ENCODE measurements at places on chromosomes 11 and 22.
A peak's percentile ranks its signal among the peaks of the same experiment; 100 is the strongest.

GRCh38 chr11:113632981-113633380 lies 73.1 kb downstream of the TMPRSS5 start:
- no peak for DNase-seq

DNA sequence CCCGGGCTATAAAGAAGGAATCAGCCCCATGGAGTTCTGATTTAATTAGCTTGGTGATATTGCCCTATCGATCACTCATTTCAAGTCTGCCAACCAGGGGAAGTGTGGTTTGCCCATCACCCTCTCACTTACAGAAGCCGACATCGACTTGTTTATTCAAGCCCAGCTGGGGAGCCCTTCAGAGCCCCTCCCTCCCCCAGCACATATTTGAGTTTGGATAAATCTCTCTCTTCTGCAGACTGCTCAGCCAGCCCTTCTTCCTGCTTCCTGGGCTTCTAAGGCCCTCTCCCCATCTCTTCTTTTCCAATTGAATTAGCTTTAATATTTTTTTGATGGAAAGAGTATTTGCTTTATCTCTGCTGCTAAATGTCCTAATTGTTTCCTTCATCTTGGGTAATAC lies 299.0 kb downstream of the MIAT start:
- no peak for DNase-seq

- DNase-seq: no peak
These were observed 419.3 kb upstream of the FAT3 start for GRCh38 chr11:91805293-91805692.

GRCh38 chr11:6611092-6611962 lies 689 bp downstream of the TAF10 start:
- peak; percentile 65 for DNase-seq

DNA sequence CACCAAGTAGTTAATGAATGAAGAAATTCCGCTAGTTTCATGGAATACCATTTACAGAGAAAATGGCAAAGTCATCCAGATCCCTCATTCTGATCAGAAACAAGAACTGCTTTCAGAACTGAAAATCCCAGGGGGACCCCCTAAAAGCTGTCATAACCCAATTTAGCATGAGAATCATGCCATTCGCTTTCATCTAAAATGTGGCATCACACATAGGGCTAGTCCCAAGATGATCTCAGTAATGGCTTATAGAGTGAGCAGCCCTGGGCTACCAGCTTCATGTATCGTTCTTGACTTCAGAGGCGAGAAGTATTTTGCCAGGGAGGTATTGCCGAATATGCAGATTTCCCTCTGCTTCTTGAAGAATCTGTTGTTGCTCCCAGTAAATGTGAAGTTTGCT lies 134.0 kb downstream of the TTC17 start:
- no peak for DNase-seq

DNA sequence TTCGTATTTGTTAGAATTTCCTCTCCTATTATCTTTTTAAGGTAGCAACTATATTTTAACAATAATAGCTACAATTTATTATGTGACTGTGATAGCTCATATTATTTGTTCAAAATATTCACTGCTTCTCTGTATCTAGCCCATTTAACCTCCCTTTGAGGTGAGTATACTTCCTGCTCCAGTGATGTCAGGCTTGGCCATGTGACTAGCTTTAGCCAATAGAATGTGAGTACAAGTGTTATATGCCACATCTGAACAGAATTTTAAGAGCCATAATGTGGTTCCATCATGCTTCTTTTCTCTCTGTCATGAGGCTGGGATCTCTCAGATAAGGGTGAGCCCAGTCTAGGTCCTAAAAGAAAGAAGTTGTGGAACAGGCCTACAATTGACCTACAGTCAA lies 217.6 kb downstream of the TTC28 start:
- DNase-seq: no peak

DNA sequence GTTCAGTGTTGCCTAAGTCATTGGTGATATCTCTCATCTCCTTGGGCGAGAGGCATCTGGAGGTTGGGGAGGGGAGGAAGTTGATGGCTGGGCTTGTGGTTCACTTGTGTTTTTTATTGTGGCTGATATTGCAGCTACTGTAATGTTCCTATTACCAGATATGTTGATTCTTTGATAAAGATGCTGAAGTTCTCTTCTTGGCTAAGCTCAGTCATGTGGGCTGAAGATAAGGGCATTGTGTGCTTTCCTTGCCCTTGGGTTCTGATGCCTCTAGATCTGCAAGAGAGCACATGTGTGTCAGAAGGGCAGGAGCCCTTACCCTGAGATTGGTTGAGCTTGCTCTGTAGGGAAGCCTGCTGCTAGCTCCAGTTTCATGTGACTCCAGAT lies 12.0 kb downstream of the STX3 start:
- no peak for DNase-seq

GRCh38 chr11:113446938-113447337 lies 28.3 kb downstream of the DRD2 start:
- no peak for DNase-seq

DNA sequence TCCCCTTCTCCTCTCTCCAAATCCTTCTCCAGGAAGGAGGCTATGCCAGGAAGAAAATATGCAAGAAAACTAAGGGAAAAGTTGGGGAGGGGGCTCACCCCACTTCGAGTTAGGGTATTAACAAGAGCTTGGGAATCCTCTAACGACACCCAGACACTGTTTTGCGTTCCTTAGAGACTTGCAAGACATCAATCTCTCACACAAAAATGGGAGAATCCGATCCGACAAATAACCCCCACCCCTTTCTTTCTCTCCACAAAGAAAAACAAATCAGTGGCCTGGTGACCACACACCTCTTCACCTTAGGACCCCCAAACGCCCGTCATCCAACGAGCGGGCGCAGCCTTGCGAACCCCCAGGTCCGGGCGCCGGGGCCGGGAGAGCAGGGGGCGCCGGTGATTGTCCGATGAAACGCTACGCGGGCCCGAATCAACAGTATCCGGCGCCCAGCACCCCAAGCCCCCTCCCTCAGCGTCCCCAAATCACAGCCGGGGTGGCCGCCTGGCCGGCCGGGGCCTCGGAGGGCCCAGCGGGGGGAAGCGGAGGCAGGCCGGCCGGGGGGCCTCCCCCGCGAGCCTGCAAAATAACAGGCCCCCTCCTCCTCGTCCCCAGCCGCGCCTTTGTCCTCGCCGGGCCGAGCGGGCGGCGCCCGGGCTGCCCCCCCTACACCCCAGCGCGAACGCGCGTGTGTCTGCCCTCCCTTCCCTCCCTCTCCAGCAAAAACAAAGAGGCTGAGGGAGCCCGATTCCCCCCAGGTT lies 690 bp downstream of the CSNK1E start:
- DNase-seq: peak; percentile 85

- DNase-seq: no peak
These were observed 663.9 kb downstream of the DLG2 start for GRCh38 chr11:84963240-84963639.

DNA sequence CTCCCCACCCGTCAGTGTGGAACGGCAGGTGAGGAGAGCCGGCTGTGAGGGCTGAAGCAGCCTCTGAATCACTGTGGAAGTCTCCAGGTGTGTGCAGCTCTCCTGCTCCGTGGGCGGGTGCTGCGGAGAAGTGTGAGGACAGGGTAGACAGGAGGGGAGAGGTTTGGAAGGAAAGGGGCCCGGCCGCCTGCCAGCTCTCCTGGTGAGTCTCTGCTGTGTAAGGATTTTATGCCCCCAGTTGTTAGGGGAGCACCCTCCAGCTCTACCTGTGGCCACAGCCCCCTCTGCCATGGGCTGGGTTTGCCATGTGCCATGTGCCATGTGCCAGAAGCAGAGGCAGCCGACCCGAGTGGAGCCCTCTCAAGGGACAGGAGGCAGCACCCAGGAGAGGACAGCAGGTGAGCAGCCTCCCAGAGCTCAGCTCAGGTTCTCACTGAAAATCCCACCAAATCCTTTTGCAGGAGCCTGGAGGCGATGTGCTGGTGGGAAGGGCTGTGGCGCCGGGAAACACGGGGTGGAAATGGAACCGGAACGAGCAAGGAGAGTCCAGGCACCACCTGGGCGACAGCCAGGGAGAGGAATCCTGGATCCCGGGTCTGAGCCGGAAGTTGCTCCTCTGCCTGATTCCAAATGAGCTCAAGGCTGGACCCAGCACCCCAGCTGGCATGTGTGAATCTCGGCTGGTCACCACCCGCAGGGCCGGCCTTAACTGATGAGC lies 804.4 kb downstream of the BRD1 start:
- DNase-seq: no peak

- no peak for DNase-seq
These were observed 11.8 kb downstream of the TUB start for GRCh38 chr11:8092587-8093424.

DNA sequence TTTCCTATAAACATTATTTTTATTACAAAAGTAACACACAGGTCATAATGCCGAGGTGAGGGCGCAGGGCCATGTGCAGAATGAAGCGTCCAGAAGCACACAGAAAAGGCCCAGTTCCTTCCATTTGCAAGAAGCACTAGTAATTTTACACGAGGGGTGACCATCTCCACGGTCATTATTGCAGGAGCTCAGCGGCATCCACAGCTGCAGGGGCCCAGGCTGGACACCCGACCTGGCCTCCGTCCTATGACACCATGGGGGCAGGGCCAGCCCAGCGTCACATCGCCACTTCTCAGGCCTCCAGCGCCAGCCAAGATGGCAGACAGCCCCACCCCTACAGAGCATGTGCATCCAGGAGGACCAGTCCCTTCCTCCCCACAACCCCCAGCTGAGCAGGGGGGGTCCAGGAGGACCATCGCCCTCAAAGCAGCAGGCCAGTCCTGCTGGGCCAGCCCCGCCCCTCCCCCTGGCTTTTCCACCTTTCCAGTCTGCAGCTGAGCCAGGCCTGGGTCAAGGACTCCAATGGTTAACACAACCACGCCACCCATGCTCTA lies 3.5 kb downstream of the IGF2 start:
- DNase-seq: no peak

GRCh38 chr11:96741068-96741467 lies 351.3 kb downstream of the JRKL start:
- no peak for DNase-seq

DNA sequence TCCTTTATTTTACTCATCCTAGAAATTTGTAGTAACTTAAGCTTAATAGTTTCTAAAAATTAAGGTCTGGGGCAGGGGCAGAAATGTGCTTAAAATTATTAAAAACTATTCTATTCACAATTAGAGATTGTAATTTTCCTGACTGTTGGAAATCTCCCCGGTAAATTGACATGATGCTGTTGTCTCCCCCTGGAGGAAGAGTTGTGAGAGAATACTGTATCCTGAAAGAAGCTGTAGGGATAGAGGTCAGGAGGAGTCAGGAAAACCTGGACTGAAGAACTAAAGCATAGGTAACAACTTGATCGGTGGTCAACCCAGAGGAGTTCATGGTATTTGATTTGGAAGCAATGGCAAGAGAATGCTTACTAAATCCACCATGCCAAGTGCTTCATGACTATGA lies 16.2 kb upstream of the ESAM start:
- DNase-seq: no peak

GRCh38 chr11:130209128-130209932 lies 49.7 kb downstream of the ST14 start:
- DNase-seq: no peak

DNA sequence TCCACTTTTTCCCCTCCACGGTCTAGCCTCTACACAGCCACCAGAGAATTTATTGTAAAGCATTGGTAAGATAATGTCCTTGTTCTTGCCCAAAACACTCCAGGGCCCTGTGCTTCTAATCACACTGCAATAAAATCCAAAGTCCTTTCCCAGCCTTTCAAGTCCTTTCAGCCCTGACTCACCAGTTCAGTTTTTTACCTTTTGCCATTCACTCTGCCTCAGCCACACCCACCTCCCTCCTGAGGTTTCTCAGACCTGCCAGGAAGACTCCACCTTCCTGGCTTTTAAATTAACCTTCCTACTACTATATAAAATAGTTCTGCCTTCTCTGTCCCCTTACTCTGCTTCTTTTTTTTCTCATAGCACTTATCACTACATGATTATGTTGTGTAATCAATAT lies 91.0 kb upstream of the ARHGAP32 start:
- DNase-seq: no peak

DNA sequence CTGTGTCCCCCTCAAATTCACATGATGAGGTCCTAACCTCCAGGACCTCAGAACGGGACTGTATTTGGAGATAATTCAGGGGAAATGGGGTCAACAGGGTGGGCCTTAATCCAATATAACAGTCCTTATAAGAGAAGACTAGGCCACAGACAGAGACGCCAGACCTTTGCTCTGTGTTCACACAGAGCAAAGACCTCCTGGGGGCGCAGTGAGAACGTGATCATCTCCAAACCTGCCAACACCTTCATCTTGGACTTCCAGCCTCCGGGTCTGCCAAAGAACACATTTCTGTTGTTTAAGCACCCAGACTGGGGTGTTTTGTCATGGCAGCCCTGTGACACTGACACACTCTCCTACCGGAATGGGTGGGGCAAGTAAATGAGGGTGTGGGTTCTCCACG lies 250.2 kb downstream of the MN1 start:
- DNase-seq: no peak

GRCh38 chr11:120747850-120748814 lies 236.6 kb downstream of the GRIK4 start:
- DNase-seq: no peak

GRCh38 chr11:7457211-7457610 lies 28.1 kb upstream of the OLFML1 start:
- no peak for DNase-seq

DNA sequence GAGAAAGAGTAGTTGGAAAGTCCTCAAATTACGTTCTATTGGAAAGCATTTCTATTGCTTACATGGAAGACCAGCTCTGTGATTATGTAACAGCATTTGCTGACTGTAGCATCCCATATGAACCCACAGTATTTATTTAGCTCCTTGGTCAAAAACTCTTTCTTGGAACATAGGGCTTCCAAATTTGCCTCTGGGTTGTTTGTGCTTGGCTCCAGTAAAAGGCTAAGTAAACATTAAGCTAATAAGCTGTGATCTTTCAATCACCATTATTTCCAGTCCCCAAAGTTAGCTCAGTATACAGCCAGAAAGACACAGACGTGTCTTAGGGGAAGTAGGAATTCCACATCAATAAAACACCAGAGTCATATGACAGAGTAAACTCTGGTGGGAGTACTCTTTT lies 668.8 kb downstream of the DLG2 start:
- DNase-seq: no peak

DNA sequence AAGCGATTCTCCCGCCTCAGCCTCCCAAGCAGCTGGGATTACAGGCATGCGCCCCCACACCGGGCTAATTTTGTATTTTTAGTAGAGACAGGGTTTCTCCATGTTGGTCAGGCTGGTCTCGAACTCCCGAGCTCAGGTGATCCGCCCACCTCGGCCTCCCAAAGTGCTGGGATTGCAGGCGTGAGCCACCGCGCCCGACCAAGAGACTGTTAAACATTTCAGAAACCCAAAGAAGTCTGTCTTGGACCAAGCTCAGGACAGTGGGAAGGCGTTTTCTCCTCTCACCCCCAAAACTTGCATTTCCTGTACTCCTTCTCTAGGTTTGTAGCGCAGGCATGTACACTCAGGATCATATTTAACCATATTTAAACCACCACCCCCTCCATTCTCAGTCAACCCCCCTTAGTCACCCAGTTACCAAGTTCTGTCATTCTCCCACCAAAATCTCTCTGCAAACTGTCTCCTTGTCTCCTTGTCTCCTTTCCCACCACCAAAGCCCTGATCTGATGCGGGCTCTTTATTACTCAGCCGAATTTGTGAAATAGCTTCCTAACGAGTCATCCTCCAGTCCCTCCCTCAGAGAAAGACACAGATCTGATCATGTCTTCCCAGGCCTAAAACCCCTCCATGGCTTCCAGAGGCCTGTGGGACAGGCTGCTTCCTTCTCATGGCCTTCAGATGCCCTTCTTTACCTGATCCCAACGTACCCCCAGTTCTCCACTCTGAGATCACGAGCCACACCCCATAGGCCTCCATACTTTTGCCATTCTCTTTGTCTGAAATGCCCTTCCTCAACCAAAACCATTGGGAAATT lies 29.0 kb upstream of the CREB3L1 start:
- no peak for DNase-seq

GRCh38 chr22:31250740-31251600 lies 38.9 kb downstream of the LIMK2 start:
- DNase-seq: no peak

Measured in muscle of back (tissue), 13 donors.